Trophoblast cell (in vitro differentiated cells and primary cell): ENCODE measurements at places on chromosomes 7 and 10.
A peak's percentile ranks its signal among the peaks of the same experiment; 100 is the strongest.

- DNase-seq = no peak
These were observed 1.1 kb upstream of the GALNTL5 start for GRCh38 chr7:151954866-151955820.

GRCh38 chr7:28955356-28955717 is 2.8 kb downstream of the TRIL start:
- no peak for DNase-seq

DNA sequence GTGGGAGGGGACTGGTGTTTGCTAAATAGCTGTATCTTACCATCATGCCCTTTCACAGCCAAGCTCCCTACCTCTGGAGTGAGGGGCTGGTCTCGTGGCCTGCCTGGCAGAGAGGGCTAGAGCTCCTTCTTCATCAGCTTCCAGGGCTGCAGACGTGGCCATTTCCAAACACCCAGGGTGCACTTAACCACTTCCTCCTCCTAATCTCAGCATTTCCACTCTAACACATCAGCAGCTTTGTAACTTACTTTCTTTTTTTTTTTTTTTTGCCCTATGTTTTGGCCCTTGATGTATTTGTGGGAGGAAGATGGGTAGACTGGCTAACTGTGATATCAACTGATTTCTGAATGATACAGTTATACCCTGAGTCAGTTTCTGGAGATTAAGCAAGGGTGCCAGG is 27.4 kb downstream of the LRRC4 start:
- DNase-seq = no peak

- DNase-seq = no peak
These were observed 54.8 kb downstream of the SEC23IP start for GRCh38 chr10:119947300-119947699.

DNA sequence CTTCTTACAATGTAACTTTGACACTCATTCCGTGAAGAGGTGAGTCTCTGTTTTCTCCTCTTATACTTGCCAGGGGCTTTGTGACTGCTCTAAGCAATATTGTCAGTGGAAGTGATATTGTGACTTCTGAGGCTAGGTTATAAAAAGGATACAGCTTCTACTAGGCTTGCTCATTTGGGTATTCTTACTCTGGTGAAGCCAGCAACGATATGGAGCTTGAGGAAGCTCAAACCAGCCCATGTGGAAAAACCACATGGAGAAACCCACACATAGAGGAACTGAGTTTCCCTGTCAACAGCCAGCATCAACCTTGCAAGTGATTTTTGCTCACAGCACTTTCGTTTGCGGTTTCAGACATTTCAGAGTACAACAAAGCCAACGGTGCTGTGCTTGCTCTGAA is 149.6 kb upstream of the SEMA3E start:
- no peak for DNase-seq

DNA sequence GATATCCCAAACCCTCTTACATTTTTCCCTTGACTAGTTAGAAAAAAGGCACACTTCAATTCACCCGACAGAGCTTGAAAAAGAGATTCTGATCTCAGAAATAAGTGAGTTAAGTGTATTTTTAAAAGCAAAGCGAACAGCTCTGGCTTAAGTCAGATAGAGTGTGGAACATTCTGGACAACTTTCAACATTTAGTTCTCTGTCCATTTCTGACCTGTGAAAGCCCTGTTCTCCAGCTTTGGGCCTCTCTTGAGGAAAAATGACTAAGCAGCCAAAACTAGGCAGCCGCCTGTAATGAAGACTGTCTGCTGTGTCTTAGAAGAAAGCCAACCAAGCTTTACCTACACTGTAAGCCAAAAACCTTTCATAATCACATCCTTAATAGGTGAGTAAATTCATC is 50.5 kb downstream of the CDK6 start:
- no peak for DNase-seq

DNA sequence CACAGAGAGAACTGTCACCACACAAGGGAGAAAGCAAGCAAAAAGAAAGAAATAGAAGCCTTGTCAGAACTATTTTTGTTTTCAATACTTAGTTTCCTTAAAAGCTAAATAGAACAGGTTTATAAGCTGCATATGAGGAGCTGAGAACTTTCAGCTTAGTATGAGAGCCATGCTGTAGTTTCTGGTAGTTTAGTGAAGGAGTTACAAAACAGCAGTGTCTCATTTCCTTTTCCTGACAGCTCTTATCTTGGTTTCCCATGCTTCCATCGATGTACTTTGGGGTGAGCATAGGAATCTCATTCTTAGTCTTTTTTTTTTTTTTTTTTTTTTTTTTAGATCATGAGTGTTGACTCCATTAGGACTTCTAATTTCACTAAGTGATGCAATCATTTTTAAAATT is 8.6 kb upstream of the CHRM2 start:
- DNase-seq = no peak

- DNase-seq = no peak
These were observed 19.3 kb upstream of the TRIM8 start for GRCh38 chr10:102624751-102625645.

DNA sequence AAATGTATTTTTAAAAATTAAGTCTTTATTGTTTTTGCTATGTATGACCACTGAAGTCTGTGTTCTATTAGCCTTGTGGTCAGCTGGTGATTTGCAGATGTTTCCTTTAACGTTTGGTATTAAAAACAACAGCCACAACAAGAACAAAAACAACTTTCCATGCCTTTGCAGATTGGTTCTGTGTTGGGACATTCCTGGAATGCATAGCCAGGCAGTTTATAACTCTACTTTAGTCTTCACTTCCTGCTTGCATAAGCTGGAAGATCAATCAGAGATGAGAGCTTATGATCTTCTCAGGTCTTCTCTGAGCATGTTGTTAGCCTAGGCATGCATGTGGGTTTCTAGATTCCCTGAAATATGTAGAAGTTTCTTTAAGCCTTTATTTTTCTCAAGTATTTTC is 58.9 kb upstream of the SEMA3C start:
- peak; percentile 54 for DNase-seq

DNA sequence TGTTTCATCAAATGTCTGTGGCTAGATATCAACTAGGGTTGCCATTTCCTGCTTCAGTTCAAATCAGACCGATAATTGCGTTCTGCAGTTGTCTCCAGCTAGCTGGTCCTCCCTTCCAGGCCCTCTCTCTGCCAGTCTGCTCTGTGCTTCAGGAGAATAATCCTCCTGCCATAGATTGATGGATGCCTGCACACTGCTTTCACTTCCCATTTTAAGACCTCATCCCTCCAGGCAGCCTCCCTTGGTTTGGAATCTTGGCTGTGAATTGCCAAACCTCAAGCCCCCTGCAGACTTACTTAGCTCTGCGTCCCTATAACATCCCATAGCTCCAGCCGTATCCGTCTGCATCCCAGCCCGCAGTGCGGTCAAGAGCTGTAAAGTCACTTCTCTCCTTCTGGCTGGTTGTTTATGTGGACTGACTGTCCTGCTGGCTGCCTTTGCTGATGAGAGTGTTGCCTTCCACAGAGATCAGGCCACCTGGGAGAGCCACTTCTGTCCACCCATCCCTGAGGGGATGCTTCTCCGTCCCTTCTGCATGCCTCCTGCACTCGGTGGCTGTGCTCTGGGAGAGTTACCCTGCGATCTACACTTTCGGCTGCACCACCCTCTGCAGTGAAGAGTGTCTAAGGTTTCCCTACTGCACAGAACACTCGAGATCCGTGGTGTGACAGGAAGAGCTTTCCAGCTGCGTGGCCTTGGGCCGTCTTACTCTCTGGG is 22.4 kb upstream of the KLF6 start:
- DNase-seq = peak; percentile 73

DNA sequence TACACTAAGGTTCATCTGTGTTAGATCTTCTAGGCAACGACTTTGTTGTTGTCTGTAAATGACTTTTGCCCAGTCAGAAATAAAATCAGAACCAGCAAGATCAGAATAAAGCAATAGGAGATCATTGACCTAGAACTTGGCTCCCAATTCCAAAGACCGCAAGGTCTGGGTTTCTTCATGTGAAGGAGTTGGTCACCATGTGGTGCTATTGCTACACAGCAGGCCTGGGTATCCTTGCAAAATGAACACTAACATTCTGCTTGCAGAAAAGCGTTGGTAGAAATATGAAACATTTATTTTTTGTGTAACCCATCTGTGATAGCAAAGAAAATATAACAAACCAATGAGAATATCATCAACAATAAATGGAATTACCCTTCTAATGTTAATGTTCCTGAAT is 831.0 kb downstream of the NXPH1 start:
- DNase-seq = no peak

DNA sequence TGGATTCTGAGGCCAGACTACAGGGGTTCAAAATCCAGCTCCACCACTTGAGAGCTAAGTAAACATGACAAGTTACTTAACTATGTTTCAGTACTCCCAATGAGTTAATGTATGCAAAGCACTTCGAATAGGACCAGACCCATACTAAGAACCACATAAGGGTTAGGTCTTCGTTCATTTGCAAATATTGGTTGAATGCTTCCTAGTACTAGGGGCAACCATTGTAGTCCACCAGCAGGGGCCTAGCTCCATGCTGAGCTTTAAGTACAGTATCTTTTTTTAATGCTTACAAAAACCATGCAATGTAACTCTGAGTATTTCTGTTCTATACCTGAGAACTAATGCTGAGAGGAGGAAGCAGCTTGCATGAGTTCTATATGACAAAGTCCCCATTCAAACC is 80.4 kb upstream of the PDE1C start:
- DNase-seq = no peak

DNA sequence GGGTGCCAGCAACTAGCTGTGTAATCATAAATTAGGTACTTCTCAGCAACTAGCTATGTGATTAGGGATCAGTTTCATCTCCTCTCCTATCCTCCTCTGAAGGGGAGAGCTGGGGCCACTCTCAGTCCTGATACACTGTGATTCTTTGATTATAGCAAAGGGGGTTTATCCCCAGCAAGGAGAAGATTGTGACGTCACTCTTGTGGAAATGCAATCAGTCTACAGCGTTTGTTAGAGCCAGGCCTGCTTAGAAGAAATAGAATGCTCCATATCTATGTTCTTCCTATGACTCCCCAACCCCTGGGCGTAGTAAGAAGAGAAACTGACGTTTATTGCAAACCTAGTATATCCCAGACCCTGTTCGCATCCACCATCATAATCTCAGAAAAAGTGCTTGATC is 308.2 kb downstream of the GFRA1 start:
- DNase-seq = no peak

- peak; percentile 34 for DNase-seq
These were observed 3.1 kb downstream of the KLLN start for GRCh38 chr10:87860156-87860795.

DNA sequence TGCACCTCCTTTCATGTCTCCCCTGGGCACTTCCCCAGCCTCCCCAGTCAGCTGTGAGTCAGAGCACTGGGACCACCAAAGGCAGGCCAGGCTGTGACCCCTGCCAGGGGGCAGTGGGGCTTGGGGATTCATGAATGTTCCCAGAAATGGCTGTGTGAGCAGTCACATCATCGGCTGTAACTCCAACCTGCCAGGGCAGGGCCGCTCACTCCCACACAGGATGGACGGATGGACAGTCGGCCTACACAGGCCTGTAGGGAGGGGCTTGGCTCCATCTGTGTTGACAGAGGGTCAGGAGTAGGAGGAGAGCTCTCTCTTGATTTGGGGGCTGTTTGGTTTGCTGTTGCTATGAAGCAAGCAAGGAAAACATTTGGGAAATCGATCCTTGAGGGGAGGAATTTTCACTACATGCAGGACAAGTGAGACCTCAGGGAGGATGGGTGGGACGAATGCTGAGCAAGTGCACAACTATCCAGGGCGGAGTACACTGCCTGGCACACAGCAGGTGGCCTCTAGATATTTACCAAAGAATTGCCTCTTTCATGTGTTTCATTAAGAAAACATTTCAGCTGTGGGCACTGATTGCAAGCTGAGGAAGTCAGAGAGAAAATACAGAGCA is 2.9 kb upstream of the IGFBP1 start:
- DNase-seq = no peak

DNA sequence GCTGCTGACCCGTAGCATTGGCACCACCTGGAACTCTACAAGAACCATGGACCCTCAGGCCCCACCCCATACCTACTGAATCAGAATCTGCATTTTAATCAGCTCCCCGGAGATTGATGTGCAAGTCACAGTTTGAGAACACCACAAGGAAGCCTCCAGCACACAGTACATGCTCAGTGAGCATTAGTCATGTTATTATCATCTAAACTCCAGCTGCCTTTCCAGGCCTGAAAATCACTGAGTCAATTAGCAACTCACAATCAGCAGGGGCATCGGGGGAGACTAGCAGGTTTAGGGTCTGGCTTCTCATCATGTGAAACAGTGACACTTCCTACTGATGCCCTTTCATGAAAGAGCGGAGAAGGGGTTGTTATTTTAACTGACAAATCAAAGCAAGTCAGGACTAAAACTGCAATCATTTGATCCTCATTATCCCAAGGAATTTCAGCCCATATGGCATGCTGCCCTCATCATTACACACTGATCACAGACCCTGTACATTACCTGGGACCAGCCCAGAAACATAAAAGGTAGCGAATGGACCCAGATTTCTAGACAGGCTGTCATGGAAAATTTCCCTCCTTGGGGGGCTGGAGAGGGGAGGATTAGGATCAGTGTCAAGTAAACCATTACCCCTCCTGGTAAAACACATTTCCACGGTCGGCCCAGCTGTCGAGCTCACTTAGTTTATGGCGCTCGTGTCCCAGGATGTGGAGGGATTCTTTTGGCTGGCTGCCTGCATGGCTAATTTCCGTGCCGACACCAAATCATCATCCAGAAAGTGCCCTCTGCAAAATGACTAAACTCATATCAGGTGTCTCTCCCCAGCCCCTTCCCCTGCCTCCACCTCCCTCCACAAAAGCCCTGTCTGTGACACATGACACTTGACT is 122.8 kb downstream of the PRLHR start:
- no peak for DNase-seq

DNA sequence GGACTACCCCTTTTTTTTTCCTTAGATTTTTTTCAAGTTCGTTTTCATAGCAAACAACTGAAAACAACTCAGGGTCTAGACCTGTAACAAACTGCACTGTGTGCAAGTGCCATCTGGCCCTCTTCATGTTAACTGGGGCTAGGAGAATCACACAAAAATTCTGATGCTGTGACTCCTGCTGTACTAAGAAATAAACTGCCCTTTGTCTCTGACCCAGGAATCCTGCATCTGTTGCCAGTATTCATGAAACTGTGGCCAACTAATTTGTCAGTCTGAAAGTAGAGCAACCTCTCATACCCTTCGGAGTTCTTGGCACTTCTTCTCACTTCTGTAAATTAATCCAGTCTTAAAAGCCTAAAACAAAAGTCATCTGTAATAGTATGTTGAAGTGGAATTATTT is 218.4 kb upstream of the PCDH15 start:
- DNase-seq = no peak

DNA sequence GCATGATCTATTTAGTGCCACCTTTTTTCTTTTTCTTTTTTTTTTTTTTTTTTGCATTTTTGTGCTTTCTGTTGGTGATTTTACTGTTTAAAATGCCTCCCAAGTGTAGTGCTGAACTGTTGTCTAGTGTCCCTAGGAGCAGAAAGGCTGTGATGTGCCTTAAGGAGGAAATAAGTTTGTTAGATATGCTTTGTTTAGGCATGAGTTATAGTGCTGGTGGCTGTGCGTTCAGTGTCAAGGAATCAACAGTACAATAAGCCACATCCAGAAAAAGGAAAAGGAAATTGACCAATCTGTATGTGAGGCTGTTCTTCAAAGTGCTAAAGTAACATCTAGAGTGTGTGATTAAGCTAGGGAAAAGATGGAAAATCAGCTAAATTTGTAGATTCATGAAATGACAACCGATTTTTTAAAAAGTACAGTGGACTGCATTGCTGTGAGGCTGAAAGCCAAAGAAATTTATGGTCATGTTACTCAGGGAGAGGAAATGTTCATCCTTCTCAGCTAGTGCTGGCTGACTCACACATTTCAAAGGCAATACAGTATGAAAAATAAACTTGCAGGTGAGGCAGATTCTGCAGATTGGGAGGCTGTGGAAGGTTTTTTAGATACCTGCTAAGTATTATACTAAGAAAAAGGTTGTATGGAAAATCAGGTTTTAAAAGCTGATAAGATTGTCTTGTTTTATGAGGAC is 122.7 kb upstream of the ADCY1 start:
- DNase-seq = no peak
